ENCODE measurements at places on chromosomes 7 and 10. TPM values are rescaled to one million over a fixed set of nuclear protein-coding genes. Genes with fewer than 3 reads are reported as not detected.

GRCh38 chr7:830069-830468 is 2.2 kb upstream of the SUN1 start:
- DNase-seq: no peak

- no peak for DNase-seq
These were observed 120.0 kb downstream of the PDE1C start for GRCh38 chr7:31950091-31950755.

DNA sequence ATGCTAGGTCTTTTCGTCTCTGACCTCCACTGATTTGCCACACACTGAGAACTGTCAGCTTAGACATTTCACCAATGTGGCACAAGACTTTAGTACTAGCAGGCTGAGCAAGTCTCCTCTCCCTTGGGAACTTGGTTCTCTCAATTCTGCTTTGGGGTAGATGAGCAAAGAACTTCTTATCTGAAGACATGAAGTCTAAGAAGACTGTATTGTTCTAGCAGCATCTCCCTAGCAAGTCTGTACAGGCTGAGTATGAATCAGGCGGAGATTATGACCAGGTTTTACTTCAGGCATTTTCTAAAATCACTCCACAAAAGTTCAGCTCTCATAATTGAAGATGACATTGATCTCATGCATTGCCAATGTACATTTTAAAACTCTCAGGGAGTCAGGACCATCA is 23.8 kb upstream of the STN1 start:
- no peak for DNase-seq

DNA sequence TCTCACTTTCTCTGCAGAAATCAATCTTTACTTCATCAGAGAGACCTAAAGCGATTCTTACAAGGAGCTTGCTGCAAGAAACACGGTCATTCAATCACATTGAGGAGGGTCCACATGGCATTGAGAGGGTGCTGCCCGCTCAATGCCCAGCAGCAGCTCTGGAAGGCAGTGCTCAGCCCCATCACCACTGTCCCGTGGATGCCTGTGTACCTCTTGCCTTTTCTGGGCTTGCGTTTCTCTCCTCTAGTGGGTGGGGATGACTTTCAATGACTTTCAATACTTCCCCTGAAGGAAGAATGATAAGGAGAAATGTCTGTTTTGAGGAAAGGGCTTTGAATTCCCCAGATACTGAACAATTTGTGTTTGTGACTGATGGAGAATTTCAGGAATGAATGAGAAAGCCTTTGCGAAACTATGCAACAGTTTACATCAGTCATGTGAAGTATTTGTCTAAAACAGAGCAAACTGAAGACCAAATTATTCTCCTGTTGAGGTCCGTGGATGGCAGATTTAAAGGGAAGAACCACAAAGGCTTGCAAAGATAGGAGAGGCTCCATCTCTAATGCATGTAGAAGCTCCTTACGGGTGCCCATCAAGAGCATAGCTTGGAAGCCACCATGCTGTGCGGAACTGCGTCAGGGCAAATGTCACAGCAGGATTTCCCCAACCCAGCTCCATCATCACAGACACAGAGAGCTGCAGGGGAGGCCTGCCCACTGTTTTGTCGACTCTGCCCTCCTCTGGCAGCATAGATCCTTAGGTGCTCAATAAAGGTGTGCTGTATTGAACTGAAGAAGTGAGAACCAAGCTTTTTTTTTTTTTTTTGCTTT is 6.6 kb upstream of the ZNF22 start:
- DNase-seq: no peak

- no peak for DNase-seq
These were observed 223.5 kb downstream of the ARHGAP12 start for GRCh38 chr10:31705136-31705535.

GRCh38 chr7:105656922-105657521 is 75.7 kb upstream of the EFCAB10 start:
- DNase-seq: peak; percentile 59

The FAM237B gene
- polyA plus RNA-seq: 0.02 TPM

The LIPN gene
- not detected for polyA plus RNA-seq

The PYROXD2 gene
- polyA plus RNA-seq: 26.7 TPM

The TFEC gene
- polyA plus RNA-seq: 0.02 TPM
